ENCODE measurements at places on chromosomes 7 and 10.
A peak's percentile ranks its signal among the peaks of the same experiment; 100 is the strongest.

DNA sequence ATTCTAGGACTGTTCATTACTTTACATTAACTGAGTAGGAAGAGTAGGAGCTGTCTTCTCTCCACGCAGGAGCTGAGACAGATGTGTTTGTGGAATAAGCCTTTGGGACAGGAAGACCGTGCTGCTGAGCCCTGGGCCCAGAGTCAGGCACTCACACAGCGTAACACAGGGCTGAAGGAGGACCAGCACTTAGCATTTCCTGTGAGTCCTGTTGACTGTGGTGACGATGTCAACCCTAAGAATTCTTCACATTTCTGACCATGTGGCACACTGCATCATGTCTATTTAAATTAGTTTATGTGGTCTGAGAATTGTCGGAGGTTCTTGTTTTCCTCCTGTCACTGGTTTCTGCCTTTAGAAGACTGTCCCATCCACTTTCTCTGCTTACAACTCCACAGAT is 117.2 kb downstream of the PIP4K2A start:
- DNase-seq = no peak

- DNase-seq = no peak
Observed at GRCh38 chr7:128920913-128921582, 10.5 kb upstream of the KCP start.

- DNase-seq = no peak
Observed at GRCh38 chr10:12743941-12744340, 257.6 kb downstream of the CCDC3 start.

DNA sequence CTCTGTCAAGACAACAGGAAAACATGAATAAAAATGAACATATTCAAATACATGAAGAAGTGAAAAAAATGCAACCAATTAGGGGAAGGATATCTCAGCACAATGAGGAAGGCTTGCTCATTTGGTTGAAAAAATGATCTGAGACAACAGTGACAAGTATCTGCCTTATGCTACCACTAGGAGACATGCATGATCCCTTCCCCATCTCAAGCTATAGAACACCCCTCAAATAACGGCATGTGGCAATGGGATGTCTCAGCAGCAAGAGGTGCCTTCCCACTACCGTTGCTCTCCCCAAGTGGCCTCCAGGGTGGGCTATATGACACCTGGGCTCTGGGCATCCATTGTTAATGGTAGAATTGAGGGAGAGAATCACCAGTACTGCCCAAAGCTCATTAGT is 98.1 kb upstream of the RSU1 start:
- DNase-seq = peak; percentile 19

- DNase-seq = no peak
Observed at GRCh38 chr10:33217854-33218253, 116.6 kb downstream of the NRP1 start.

GRCh38 chr7:88492153-88492552 is 185.5 kb upstream of the STEAP4 start:
- DNase-seq = no peak

- no peak for DNase-seq
Observed at GRCh38 chr10:1923586-1923985, 186.3 kb upstream of the ADARB2 start.

GRCh38 chr7:69892790-69893189 is 294.5 kb downstream of the AUTS2 start:
- no peak for DNase-seq

DNA sequence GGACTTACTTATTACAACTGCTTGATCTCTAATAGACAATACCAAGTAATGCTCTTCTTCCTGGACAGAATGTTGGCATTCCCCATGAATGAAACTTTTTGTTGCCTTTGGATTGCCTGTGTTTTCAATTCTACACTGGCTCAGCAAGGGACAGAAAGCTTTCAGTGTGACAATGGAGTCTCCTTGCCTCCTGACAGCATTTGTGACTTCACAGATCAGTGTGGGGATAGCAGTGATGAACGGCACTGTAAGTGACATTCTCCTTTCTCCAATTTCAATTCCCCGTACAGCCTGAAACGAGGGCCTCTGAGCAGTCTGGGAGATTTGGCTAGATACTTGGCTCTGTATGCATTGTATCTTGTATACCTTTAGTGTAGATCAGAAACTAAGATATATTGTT is 290 bp downstream of the MALRD1 start:
- peak; percentile 23 for DNase-seq

DNA sequence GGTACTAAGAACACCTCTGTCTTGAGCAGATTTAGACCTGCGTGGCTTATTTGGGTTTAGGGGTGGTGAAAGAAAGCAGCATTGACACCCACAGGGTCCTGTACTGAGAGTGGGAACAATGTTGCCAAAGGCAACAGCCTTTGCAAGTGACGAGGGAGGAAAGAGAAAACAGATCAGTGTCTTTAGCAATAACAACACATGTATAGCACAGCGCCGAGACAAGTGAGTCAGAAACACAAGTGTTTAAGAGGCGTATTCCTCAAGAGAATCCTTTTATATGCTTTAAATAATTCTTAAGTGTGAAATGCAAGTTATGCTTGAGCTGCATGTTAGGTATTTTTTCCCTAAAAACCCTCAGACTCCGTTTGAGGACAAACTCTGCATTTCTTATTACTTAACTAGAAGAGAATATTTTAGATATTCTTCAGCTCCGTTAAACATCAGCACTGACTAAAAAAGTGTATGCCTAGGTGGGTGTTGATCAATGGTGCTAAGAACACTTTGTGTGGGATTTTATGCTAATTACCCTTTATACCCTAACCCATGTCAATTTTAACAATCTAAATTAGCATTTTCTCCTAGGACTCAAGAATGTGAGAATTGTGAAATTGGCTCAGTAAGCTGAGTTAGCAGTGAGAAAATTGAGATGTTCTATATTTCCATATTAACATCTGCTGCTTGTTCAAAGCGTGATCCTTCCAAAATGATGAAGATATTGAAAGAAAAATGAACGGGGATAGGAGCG is 1095.4 kb upstream of the CELF2 start:
- DNase-seq = no peak

DNA sequence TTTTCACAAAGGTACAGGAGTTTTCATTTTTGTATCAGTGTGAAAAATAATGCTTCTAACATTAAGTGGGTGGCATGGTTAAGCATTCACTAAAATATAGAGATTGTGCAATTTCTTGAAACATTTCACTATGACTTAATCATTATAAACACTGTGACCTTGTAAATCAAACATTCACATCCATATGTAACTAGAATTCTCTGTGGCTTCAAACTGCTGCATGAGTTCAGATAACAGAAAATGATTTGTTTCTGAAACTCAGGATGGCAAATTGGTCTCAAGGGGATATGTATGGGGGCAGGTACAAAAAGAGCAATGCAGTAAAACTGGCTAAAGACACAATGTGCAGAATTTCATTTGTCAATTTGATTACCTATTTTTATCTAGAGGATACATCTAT is 3.8 kb downstream of the FAM133B start:
- DNase-seq = peak; percentile 12

- DNase-seq = peak; percentile 78
Observed at GRCh38 chr7:151017953-151018420, 6.3 kb downstream of the ATG9B start.

DNA sequence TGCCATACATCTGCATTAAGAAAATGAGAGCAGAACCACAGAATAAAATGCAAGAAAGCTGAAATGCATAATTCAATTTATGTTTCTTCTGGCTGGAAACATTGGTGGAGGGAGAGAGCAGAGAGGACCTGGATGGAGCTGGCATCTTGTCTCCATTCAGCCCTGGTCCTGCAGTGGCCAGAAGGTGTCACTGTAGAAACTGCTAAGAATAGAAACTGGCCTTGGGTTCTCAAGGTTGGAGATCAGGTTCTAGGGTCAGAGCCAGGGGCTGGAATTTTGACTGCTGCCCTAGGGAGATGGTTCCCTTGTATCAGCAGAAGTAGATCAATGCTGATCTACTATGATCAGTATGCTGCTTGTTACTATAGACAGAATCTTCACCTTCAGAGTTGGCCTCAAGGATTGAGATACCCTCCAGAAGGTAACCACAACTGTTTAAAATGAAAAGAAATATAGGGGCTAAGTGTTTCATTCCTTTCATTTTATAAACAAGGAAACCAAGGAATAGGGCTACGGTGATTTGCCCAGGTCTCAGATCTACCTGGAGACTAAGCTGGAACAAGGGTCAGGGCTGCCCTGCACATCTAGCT is 13.1 kb downstream of the TAS2R41 start:
- no peak for DNase-seq

DNA sequence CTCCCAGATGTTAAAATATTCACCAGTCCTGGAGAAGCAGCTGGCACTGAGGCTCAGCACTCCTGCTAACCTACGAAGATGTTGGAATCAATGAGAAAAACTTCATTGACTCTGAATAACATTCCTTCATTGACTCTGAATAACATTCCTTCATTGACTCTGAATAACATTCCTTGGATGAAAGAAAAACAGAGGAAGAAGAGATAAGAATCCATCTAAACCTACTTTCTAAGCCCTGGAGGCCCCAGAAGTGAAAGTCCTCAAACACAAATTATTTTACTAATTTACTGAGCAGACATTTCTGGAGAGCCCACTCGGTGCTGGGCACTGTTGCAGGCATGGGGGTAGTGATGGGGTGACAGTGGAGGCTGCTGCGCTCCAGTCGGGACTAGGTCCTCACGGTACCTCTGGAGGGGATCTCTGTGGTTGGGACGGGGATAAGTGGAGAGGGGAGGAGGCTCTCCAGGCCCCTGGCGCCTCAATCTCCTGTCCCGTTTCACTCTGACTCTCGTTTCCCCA is 254.1 kb downstream of the WDR37 start:
- no peak for DNase-seq

- DNase-seq = peak; percentile 23
Observed at GRCh38 chr7:77903597-77903996, 105.0 kb downstream of the PHTF2 start.

- DNase-seq = peak; percentile 42
Observed at GRCh38 chr7:101410743-101411507, 48.2 kb downstream of the COL26A1 start.

DNA sequence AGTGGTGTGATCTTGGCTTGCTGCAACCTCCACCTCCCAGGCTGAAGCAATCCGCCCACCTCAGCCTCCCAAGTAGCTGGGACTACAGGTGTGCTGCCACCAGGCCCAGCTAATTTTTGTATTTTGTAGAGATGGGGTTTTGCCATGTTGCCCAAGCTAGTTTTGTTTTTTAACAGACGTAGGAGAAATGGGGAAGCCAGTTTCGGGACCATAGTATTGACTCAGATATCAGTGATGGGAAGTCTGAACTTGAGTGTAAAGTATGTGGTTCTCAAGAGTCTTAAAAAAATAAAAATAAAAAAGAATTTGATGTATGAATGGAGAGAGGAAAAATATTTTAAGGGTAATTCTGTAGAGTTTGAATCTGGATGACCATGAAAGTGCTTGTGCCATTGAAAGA is 34.2 kb downstream of the SP4 start:
- no peak for DNase-seq

DNA sequence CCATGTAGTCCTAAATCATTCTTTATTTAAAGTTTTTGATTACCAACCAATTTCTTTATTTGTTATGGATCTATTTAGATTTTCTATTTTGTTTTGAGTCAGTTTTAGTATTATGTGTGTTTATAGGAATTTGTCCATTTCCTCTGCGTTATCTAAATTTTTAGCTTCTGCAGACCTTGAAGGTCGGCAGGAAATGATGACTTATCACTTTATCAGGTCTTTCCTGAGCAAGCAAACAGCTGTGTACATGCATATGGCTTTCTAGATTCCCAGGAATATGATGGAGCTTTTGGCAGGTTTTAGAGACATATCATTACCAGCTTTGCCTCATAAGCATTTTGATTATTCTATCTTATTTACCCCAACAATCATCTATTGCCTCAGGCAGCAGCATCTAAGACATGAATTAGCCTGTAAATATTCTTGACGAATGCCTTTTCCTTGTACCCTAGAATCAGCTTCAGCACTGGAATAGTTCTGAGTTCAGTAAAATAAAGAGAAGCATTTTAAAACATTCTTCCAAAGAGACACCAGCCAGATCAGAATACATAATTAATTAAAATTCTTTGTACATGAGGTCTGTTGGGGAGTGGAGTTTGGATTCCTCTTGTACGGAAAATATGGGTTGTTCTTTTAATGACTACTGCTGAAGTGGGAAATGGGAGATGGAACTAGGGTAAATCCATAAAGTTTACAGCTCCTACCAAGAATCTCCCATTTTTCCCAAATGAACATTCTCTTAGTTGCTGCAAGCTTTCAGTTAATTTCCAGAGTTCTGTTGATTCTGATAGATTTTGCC is 408.8 kb upstream of the SEMA3C start:
- DNase-seq = peak; percentile 11

DNA sequence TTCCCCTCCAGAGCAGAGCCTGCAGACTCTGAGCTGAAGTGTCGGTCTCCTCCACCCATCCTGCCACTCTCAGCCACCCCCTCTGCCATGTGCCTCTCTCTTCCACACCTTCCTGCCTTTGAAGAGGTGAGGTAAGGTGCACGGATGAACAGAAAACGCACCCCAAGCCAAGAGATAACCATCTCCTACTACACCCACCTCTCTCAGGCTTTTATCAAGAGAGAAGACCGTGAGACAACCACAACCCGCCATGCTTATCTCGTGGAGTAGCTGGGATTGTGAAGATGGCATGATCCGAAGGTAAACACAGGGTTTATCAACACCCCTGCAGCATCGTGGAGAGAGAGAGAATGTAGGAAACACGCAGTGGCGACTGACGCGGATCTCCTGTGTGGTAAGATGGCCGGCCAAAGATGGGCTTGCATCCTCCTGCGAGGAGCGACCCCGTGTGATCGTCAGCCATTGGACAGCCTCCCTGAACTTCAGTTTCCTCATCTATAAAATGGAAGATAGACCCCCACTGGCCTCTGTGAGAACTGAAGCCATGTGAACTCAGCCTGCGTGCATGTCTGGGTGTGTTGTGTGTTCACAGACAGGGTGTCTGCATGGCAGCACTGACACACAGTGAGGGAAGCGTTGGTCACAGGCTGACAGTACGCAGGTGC is 219.0 kb downstream of the DIP2C start:
- no peak for DNase-seq

- no peak for DNase-seq
Observed at GRCh38 chr10:43257347-43258210, 9.3 kb downstream of the RASGEF1A start.

DNA sequence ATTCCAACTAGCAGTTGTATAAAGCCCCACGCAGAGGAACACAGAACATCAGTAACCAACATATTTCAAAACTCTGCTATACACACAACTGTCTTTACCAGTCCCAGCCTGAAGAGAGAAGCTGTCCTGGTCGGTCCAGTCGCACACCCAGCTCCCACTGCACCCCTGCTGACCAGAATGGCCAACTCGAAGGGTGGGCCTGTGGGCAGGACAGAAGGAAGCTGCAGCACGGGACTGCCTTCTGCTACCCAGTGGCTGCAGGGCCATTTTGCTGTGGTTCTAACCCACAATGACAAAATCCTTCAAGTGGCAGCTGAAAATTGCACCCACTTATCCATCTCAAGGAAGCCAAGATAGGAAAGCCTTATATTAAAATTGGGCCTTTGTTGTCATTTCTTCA is 48.2 kb downstream of the GSDME start:
- DNase-seq = no peak

- DNase-seq = peak; percentile 47
Observed at GRCh38 chr10:120897343-120897742, 46.2 kb downstream of the WDR11 start.
